ENCODE measurements at places on chromosomes 5 and 9.

- DNase-seq = no peak
These were observed 75.5 kb upstream of the PRRC1 start for GRCh38 chr5:127441799-127442484.

DNA sequence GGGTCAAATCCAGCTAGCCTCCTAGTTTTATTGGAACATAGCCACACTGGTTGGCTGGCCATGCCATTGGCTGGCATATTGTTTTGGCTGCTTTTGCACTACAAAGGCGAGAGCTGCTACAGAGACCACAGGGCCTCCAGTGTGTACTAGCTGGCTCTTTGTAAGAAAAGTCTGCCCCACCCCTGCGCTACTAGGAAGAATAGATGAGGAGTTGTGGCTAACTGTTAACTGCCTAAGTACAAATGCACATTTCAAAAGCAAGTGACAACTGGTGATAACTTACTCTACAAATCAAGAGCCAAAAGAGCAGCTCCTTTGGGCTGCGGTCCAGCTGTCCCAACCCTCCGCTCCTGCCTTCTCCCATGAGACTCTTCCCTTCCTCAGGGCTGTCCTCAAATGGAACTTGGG lies 63.9 kb downstream of the SERINC5 start:
- no peak for DNase-seq

DNA sequence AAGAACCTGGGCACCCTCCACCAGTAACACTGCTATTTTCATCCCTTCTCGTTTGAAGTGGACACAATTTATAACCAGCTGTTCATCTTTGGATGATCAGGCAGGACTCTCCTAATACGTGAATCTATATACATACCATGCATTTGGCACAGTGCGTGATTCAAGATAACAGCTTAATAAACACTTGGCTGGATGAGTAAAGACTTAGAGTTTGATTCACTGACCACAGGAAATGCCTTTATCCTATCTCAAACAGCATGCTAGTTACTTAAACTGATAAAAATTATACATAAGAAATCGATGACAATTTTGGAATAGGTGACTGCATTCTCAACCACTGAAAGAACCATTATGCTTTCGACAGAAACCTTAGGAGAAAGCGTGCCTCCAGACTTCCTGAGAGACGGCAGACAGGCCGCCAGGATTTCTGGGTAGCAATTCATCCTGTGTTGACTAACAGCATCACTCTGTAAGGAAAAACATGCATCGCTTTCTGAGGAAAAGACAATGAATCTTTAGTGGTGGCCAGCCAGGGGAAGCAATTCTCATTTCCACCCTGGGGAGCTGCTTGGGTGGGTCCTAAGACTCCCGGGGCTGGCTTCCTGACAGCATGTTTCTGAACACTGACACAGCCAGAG lies 9.7 kb downstream of the MRPL36 start:
- no peak for DNase-seq

DNA sequence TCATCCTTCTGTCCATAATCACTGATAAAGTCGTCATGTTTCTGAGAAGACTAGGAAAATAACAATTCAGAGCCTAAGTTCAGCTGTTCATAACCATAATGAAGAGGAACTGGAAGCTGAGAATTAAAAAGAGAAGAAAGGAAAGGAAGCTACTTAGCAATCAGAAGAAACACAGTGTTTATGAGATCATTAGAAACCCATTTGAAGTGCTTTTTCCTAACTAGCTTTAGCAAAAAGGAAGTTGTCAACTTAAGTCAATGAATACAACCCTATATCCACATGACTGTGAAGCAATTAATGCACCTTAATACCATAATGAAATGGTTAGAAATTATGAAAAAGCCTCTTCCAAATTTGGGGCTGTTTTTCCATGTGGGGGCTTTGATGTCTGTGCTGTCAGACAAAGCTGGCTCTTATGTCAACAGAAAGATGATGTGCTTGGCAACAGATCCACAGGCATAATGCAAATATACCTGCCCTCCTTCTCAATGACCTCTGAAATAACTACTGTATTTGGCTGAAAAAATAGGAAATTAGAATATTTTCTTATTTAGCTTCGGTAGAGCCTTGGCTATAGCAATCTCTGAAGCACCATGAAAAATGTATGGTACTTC lies 463.5 kb downstream of the RASEF start:
- DNase-seq = no peak

DNA sequence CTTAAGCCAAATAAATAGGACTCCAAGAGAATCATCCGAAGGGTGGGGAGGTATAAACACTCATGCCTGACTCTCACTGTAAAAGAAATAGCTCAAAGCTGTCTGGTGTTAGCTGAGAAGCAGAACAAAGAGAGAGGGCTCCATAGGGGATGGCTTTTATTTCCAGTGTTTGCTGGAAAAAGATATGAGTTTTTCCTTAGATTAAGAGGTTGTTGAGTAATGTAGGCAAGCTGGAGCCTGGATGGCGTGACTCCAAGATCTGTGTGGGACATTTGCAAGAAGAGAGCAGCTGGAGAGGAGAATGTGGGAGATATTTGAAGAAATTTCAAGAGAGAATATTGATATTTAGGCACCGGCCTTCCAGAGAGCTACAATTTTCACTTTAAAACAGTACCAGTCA lies 793.7 kb upstream of the RGMB start:
- no peak for DNase-seq

All from stimulated activated naive CD4-positive, alpha-beta T cell treated with Interleukin-2 at 50 U/mL for 16 hours (primary cell).